Right renal pelvis (tissue), 4 donors: ENCODE measurements at places on chromosomes 5 and 9. TPM values are rescaled to one million over a fixed set of nuclear protein-coding genes. Genes with fewer than 3 reads are reported as not detected.

The GMCL2 gene
- polyA plus RNA-seq: 0.12 TPM

- no peak for DNase-seq
These were observed at the start of gene SARDH for GRCh38 chr9:133737774-133738639. Gene SARDH, minus strand, starts transcription at chr9:133738352. Its CDS starts 4,179 bp downstream, at chr9:133734173.

GRCh38 chr5:172920447-172920849 is 38.8 kb upstream of the RPL26L1 start:
- no peak for DNase-seq

DNA sequence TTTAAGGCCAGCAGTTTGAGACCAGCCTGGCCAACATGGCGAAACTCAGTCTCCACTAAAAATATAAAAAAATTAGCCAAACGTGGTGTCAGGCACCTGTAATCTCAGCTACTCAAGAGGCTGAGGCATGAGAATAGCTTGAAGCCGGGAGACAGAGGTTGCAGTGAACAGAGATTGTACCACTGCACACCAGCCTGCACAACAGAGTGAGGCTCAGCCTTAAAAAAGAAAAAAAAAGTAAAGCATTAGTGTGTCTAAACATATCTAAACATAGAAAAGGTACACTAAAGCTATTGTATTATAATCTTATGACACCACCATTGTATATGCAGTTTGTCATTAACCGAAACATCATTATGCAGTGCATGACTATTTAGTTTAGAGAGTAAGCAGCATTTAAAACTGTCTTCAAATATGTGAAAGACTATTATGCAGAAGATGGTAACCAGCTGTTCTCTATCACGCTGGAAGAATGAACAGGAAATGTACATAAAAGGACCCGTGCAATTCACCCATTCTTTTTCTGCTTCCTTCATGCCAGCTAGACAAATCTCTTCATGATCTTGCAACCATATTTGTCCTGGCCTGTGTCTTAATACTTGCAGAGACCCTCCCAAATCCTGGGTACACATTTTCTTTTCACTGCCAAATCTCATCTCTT is 58.6 kb downstream of the ITGA1 start:
- no peak for DNase-seq

- no peak for DNase-seq
These were observed 287.6 kb downstream of the KDM4C start for GRCh38 chr9:7045361-7045760.

DNA sequence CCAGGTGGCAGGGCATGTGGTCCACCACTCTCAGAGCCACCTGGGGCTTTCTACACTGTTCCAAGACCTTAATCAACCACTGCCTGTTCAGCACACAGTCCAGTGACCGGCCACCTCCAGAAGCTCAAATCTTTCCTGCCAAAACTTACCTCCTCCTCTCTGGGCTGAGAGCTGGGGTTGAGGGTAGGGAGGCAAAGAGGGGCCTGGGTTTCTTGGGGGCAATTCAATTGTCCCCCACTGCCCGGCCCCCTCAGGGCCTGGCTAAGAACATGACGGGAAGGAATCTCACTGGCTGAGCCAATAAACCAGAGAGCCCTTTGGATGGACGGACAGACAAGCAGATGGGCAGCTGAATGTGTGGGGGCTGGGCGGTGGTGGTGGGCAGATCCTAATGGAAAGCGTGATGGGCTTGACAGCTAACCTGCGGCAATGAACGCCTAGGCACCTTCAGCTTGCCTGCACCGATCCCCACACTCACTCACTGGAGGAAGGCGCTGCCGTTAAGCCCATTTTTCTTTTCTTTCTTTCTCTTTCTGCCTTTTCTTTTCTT is 5.4 kb downstream of the NR5A1 start:
- no peak for DNase-seq

DNA sequence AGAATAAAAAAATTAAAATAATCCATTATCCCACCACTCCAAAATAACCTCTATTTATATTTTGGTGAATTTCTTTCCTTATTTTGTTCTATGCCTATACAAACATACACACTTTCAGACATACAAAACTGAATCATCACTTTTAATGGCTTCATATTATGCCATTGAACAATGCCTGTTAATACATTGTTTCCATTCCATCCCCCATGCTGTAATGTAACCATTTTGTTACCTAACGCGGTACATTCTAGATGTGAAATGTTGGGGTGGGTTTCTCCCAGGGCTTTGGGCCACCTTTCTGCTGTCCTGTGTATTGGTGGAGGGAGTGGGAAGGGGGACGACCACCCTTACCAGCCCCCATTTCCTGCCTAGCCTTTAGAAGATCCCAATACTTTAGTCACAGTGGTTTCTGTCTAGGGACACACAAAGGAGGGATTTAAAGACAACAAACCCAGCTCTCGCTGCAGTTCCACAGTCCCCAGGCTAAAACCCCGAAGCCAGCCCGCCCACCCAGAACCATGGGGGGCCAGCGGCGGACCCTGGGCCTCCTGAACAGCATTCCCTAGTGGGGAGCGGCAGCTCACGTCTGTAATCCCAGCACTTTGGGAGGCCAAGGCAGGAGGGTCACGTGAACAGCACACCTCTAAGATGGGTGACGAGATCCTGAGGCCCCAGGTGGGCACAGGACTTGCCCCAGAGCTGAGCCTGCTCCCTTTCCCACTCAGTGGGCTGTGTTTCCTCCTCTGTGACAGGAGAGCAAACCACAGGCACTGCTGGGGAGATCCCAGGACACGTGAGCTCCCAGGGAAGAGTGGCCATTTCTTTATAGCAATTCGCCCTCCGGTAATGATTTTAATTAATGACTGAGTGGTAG is 56.9 kb upstream of the STXBP1 start:
- DNase-seq: no peak

- no peak for DNase-seq
These were observed 7.2 kb upstream of the KLHL3 start for GRCh38 chr5:137743031-137743640.

DNA sequence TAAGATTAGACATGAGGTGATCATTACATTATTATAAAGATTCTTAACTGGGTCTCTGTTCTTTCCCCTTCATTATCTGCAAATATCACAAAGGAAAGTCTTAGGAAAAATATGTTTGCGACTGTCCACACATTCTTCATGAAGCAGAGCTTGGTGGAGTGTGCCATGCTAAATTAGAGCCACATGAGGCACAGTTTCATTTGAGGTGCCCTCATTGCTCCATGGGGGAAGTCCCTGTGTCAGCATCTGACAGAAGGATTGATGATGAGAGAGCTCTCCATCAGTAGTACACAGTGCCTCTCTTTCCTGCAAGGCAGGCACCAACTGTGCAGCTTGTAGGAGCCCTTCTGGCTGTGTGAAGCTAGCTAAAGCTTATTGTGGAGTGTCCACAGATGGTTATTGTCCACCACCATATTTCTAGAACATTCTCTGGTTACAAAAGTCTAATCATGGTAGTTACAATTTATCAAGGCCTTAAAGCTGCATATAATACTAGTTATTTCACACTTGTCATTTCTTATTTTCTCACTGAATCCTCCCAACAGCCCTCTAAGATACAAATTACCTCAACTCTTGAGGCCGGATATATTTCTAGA is 63.9 kb downstream of the C9orf152 start:
- DNase-seq: no peak

The CCDC152 gene
- 11.7 TPM for polyA plus RNA-seq

DNA sequence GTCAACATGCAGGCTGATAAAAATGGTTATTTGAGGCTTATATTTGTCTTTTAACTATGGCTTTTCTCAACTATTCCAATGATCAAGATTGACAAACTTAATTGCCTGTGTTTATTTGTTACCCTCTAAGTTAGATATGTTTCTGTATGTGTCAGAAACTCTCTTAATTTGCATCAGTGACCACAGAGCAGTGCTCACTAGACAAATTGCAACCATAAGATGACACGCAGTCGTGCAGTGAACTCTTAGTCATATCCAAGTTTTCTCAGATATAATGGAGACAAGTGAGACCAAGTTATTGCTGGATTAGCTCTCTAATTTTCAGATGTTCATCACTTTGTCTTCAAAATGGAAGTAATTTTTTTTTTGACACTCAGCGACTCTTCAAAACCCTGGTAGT is 342.2 kb upstream of the RFX3 start:
- no peak for DNase-seq

DNA sequence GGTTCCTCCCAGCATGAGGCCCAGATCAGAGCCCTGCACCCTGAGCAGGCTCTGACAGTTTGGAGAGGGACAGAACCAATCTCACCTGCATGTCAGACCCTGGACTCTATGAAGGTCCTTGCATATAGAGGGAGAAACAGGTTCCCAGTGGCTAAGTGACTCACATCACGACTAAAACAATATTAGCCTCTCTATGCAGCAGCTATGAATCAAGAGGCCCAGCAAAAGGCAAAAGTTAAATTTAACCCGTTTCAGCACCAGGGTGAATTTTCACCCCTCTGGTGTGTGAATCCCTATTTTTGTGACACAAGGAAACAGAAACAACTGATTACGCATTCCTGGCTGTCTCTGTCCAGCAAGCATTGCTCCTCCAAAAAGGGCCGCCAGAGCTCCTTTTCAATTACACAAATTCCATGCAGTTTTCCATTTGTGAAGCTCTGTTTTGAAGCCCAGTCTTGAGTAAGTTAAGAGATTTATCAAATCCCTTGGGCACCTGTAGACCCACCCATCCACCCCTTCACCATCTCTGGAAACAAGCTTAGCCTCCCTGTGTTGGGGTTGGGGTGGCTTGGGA is 136.6 kb downstream of the GABBR2 start:
- no peak for DNase-seq

The SPINK7 gene
- polyA plus RNA-seq: not detected

DNA sequence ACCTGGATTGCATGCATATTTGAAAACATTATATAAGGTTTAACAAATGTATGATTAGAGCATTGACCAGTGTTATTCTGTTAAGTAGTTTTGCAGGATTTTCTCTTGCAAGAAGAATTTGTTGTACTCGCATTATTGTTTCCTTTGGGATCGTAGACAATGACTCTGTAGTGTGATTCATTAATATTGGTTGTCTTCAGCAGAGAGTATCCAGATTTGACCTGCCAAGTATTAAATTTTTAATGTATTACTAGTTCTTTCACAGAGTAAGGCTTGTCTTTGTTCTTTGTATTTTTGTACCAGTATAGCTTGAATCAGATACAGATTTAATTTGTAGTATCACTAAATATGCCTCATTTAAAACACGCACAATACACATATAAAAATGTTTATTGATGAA is 155.0 kb downstream of the PBX3 start:
- DNase-seq: no peak

The PPP2R2B gene
- polyA plus RNA-seq: 14.4 TPM

DNA sequence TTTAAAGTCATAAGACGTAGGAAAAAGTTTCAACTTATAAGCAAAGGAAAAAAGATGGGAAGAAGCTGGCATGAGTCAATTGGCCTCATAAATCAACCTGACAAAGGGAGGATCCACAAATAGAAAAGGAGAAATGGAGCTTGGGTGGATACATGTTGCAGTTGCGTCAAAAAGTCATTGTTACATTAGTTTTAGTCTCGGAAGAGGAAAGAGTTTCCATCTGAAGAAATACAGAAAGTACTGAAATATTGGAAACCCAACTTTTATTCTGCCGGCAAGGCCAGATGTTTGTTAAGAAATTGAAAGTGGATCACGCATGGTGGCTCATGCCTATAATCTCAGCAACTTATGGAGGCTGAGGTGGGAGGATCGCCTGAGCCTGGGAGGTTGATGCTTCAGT is 11.3 kb upstream of the TIMD4 start:
- no peak for DNase-seq

DNA sequence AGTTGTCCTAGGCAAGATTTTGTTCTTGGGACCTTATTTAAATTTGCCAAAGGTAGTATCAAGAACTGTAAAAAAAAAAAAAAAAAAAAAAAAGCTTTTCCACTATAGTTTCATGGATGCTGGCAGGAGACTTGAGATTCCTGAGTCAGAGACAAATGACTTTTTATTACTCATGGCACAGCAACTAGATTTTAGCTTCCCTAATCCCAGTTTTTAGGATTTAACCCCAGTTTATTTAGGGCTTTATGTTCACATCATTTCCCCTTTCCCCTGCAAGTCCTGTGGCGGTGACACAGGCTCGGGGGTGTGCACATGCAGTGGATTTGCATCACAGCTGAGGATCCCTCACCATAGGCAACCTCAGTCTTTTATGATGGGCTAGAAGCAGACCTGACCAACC is 144.9 kb downstream of the GOLPH3 start:
- DNase-seq: no peak

- no peak for DNase-seq
These were observed 408.7 kb upstream of the PIK3R1 start for GRCh38 chr5:67806654-67807438.

The HCN1 gene
- polyA plus RNA-seq: 0.04 TPM

DNA sequence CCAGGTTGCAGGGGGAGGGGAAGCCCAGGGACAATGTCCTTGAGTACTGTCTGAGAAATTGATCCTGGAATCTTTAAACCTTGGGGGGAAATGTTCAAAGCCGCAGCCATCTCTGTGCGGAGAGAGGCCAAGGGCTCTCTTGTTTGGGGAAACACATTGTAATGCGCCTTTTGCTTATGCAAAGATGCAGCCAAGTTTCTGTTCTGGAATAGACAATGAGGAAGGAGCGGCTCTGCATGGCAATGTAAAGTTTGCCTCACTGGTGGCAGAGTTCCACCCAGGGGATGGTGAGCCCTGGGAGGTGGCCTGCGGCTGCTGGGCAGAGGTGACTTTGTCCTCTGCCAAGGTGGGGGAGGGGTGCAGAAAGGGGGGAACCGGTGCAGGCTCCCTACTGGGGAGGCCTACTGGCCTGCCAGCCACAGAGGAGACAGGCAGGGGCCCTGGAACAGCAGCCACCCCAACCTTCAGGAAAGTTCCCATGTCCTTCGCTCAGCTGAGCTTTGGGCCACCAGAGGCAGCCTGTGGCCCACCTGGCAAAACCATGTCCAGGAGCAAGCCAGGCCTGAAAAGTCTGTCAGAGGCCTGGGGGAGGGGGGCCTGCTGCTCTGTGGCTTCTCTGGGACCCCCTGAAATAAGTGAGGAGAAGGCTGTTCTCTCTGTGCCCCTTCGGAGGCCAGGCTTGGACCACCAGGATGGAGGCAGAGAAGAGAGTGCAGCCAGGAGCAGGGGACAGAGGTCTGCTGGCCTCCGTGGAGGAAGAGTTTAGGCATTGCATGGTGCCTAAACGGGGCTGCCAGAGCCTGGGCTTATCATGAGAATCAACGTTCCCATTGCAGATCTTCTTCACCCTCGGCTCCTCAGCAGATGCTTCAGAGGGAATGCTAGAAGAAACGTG is 127.8 kb downstream of the ZNF354C start:
- no peak for DNase-seq
